ENCODE measurements at places on chromosomes 6 and 20.

GRCh38 chr6:54003316-54003715, 107.9 kb upstream of the MLIP start:
- DNase-seq, result no peak

DNA sequence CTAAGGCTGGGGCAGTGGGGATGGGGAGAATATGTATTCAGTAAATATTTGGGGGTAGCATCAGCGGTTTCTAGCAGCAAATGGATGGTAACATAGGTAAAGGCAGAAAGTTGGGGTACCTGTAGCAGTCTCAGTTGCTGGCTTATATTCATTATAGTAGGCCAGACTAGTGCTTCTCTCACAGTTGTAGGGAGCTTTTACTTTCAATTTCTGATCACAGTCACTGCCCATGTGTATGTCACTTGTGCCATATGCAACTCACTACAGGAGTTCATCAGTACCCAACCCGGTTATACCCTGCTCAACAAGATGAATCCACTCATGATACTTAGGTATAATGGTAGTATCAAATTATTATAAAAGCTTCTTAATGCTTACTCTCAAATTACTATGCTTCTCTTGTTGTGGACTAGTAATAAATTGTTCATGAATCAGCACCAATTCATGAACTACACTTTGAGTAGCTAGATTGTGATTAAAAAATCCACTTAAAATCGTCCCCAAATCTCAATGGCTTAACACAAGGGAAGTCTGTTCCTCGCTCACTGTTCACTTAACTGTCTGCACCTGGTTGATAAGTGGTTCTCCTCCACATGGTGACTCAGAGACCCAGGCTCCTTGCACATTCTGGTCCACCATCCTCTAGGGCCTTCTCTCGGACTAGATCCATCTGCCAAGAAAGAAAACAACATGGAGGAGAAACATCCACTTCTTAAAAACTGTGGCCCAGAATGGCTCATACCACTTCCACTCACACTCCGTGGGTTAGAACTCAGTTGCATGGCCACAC, 31.3 kb upstream of the MYLIP start:
- DNase-seq, result no peak

GRCh38 chr20:17287503-17287902, 60.7 kb downstream of the PCSK2 start:
- no peak for DNase-seq

- DNase-seq, result no peak
Observed at GRCh38 chr6:18413381-18413780, 26.2 kb downstream of the RNF144B start.

GRCh38 chr6:165497472-165497871, 165.6 kb downstream of the PDE10A start:
- no peak for DNase-seq

- no peak for DNase-seq
Observed at GRCh38 chr6:2853769-2854395, 12.2 kb upstream of the SERPINB1 start.

GRCh38 chr6:134603561-134603960, 285.6 kb upstream of the SGK1 start:
- no peak for DNase-seq

- peak; percentile 80 for DNase-seq
Observed at GRCh38 chr6:46377209-46377608, 114.0 kb downstream of the RCAN2 start.

DNA sequence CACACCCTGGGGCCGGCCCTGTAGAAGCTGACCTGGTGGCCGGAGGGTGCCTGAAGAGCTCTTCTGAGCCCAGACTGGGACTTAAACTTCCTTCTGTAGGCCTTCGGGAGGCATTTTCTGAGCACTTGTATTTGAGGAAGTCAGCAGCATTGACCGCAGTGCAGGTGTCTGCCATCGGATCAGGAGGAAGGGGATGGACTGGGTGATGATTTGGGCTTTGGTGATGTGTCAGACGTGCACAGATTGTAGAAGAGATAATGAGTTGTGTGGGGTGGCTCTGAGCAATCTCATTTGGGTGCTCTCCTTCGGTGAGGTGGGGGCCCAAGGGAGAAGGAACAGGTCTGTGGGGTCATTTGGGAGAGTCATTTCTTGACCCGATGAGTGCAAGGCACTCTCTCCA, 150.9 kb downstream of the ARID1B start:
- no peak for DNase-seq

DNA sequence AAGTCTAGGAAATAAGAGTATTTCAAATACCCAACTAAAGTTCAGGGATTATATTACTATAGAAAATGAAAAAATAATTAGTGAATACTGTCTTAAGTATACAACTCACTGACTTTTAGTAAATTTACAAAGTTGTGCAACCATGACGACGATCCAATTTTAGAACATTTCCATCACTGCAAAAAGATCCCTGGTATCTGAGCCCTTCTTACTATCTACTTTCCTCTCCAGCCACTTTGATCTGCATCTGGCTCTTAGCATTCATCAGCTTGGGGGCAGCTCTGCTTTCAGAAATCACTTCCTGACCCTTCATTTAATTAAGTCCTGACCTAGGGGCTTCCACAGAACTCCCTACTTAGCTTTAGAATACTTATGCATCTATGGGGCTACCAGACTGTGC, 38.2 kb upstream of the RBL1 start:
- no peak for DNase-seq

DNA sequence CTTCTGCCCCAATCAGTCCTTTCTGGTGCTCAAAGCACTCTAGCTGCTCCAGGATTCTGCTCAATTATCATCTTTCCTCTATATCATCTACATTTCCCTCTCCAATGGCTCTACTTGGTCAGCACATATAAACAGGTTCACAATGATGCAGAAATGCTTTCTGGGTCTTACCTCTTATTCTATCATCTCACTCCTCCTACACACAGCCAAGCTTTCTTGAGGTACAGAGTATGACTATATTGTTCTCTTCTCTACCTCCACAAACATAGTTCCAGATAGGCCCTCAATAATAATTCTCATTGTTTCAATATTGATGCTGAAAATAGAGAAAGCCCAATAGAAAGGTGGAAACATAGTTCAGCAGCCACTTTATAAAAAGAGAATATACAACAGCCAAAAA, 48.2 kb downstream of the HIVEP2 start:
- DNase-seq, result no peak

GRCh38 chr20:56350842-56351241, 7.9 kb upstream of the FAM210B start:
- no peak for DNase-seq

GRCh38 chr6:1945235-1945832, 300.1 kb downstream of the GMDS start:
- DNase-seq, result no peak

- no peak for DNase-seq
Observed at GRCh38 chr6:124949706-124950105, 12.5 kb upstream of the RNF217 start.

DNA sequence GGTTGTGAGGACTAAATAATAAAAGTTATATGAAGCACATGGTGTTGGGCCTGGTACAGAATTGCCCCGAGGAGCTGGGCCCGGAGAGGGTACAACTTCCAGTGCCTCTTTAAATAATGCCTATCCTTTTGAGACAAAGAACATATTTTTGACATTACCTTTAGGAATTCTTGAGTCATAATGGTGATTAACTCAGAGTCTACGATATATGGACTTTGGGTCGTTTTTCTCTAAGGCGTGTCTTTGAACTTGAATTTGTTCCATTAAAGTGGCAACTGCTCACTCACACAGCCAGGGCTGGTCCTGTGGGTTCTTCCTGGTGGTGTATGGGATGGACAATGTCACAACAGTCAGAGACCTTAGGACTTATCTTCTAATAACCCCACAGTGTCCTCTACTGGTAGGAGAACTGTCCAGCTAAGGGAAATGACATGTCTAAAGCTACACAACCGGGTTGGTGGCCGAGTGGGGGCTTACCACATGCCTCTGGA, 106.5 kb downstream of the CDC5L start:
- DNase-seq, result peak; percentile 17

DNA sequence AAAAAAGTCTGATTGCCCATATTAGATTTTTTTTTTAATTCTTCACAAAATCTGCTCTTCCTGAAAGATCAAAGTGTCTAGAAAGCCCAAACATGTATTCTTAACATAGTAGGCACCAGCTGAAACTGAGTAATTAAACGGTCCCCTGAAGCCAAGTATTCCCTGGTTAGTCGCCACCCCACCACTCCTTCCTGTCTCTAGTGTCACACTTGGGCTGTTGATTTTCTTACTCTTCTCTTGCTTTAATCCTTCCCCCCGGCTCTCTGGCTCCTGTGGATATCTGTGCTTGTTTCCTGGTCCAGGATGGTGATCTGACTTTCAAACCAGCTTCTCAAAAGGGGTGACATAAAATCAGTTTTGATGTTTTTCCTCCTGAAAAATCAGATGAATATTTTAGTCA, 162.9 kb downstream of the QKI start:
- no peak for DNase-seq

- DNase-seq, result no peak
Observed at GRCh38 chr20:31716351-31716750, 6.3 kb downstream of the BCL2L1 start.

DNA sequence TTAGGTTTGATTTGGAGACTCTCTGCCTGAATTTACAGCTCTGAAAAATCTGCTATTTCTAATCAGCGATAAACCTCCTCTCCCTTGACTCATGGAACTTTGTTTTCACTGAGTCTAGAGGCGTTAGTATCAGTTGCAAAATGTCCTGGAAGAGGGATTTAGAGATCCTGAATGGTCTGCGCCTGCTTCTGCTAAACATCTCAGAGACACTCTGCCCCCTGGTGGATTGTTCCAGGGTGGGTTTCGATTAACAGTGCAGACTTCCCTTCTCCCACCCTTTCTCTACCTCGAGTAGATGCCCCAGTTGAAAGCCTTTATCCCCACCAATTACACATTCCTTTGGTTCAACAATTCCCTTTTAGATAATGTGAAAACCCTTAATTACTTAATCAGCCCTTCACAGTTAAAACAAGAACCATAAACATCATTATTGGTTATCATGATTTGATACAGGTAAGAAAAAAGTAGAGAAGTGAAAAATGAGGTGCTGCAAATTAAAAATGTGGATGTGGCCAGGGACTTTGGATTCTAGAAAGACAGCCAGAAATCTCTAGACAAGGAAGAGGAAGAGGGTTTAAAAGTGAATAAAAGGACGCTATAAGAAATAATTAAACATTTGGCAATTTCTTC, 5.5 kb downstream of the HTR1B start:
- DNase-seq, result peak; percentile 82

DNA sequence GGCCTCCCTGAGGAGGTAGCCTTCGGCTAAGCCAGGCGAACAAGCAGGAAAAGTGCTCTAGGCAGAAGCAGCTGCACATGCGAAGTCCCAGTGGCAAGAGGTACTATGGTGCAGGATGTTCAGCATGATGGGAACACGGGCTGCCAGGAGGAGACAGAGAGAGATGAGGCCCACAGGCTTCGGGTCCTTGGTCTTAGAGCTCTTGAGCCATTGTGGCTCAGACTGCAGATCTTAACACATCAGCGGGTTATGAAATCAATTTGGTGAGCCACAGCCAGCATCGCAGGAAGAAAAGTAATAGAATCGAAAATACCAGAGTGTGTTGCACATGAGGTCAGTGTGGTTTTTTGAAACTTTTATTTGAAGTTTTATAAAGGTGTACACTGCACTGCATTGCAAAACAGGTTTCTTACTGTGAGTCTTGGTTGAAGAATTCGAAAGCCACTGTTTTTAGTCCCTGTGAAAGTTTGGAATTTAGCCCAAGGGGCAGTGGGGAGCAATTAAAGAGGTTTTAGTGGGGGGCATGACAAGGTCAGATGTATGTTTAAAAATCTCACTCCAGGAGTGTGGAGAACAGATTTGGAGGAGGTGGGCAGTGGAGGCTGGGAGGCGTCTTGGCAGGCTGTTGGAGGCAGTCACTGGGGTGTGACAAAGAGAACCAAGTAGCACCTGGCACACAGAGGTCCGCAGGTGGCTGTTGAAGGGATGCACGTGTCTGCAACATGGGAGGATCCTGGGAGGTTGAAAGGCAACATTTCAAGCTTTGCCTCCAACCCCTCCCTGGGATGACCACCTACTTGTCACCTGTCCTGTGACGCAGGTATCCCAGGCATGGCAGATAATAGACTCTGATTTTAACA, 69.3 kb downstream of the EYA2 start:
- DNase-seq, result no peak

DNA sequence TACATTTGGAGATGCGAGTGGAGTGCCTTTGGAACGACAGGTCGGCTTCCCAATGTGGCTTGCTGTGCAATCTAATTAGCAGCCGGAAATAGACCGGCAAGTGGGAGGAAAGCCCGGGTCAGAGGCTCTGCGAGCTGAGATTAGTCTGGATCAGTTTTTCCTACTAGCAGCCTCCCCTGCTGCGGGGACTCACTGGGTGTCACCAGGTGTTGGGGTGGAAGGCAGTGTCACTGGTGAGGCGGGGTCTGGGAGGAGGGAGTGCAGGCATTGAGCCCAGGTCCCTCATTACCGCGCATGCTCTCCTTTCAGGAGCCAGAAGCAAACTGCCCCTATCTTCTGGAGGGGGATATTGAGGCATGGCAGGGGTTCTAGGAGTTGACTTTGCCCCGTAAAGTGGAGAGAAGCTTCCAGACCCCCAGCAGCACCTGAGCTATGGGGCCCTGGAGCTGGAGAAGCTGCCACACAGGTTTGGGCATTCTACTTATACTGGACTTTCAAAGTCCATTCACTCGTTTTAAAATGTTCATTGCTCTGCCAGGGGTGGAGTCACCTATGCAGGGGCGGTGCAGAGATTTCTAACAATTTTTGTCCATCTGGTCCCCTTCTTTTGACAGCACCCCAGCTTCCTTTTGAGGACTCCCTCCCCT, 11.0 kb downstream of the SULF2 start:
- DNase-seq, result no peak

All from coronary artery (tissue), 2 donors.